ENCODE measurements at places on chromosomes 2 and 18. TPM values are rescaled to one million over a fixed set of nuclear protein-coding genes. Genes with fewer than 3 reads are reported as not detected.

The ERBB4 gene
- total RNA-seq, result not detected

The MALL gene
- 0.17 TPM for total RNA-seq

The RGPD3 gene
- 0.20 TPM for total RNA-seq

The BUB1 gene
- total RNA-seq, result 103 TPM

The RMND5A gene
- 38.0 TPM for total RNA-seq

The CCDC74A gene
- total RNA-seq, result 7.1 TPM

The ARID5A gene
- total RNA-seq, result 351 TPM

The CRYGD gene
- not detected for total RNA-seq

The CHRNA1 gene
- total RNA-seq, result not detected

The ZNF519 gene
- total RNA-seq, result 13.3 TPM

The GULP1 gene
- total RNA-seq, result not detected

The SCLY gene
- total RNA-seq, result 46.4 TPM

The MAP3K19 gene
- total RNA-seq, result not detected

The LRATD1 gene
- total RNA-seq, result not detected

The CYS1 gene
- not detected for total RNA-seq

The GLI2 gene
- total RNA-seq, result not detected

The GREB1 gene
- total RNA-seq, result 0.42 TPM

The SP140 gene
- 95.1 TPM for total RNA-seq

The CFAP53 gene
- total RNA-seq, result 0.43 TPM

The SMCHD1 gene
- 91.5 TPM for total RNA-seq

The MAP2 gene
- 0.20 TPM for total RNA-seq

The TACR1 gene
- total RNA-seq, result not detected

The YWHAQ gene
- 261 TPM for total RNA-seq

The SLC35F6 gene
- 2.0 TPM for total RNA-seq

The TUBA3E gene
- total RNA-seq, result not detected

The PCARE gene
- not detected for total RNA-seq

The TNFRSF11A gene
- total RNA-seq, result 3.1 TPM

The TXNDC2 gene
- not detected for total RNA-seq

The CHRNG gene
- total RNA-seq, result not detected

The ZNF396 gene
- 0.77 TPM for total RNA-seq

The SOWAHC gene
- 0.44 TPM for total RNA-seq

The CRYBA2 gene
- not detected for total RNA-seq

The EVA1A gene
- not detected for total RNA-seq

The EFEMP1 gene
- total RNA-seq, result not detected

The NT5C1B gene
- total RNA-seq, result not detected

The AQP12B gene
- total RNA-seq, result not detected

The LIMS4 gene
- total RNA-seq, result 1.1 TPM

The SERPINB2 gene
- not detected for total RNA-seq

The UCN gene
- total RNA-seq, result 0.45 TPM

The FSHR gene
- total RNA-seq, result not detected

The SERPINB10 gene
- total RNA-seq, result not detected

The LYG2 gene
- total RNA-seq, result not detected

The CDKL4 gene
- not detected for total RNA-seq

The SIX3 gene
- total RNA-seq, result not detected

The SCN3A gene
- total RNA-seq, result 0.10 TPM

The GDF7 gene
- total RNA-seq, result not detected

The B3GNT2 gene
- 33.0 TPM for total RNA-seq

The CASP8 gene
- total RNA-seq, result 37.0 TPM

The CTAGE1 gene
- not detected for total RNA-seq

The MAPRE3 gene
- total RNA-seq, result 2.9 TPM

The LCT gene
- total RNA-seq, result 0.05 TPM

The THSD7B gene
- total RNA-seq, result not detected

The GKN2 gene
- total RNA-seq, result not detected

All from activated naive CD4-positive, alpha-beta T cell treated with anti-CD3 and anti-CD28 coated beads for 36 hours (primary cell).